ENCODE measurements at places on chromosomes 1 and 21. TPM values are rescaled to one million over a fixed set of nuclear protein-coding genes. Genes with fewer than 3 reads are reported as not detected.

Gene SAMSN1
- 30.9 TPM for polyA plus RNA-seq

Gene PRDM16
- polyA plus RNA-seq: not detected

Gene KLHDC8A
- not detected for polyA plus RNA-seq

Gene MTX1
- 48.9 TPM for polyA plus RNA-seq

Gene RNU1-3
- not detected for polyA plus RNA-seq

Gene TOMM40L
- polyA plus RNA-seq: 6.0 TPM

Data from naive thymus-derived CD4-positive, alpha-beta T cell (primary cell).